Endodermal cell (in vitro differentiated cells): ENCODE measurements at places on chromosomes 13 and 19.

DNA sequence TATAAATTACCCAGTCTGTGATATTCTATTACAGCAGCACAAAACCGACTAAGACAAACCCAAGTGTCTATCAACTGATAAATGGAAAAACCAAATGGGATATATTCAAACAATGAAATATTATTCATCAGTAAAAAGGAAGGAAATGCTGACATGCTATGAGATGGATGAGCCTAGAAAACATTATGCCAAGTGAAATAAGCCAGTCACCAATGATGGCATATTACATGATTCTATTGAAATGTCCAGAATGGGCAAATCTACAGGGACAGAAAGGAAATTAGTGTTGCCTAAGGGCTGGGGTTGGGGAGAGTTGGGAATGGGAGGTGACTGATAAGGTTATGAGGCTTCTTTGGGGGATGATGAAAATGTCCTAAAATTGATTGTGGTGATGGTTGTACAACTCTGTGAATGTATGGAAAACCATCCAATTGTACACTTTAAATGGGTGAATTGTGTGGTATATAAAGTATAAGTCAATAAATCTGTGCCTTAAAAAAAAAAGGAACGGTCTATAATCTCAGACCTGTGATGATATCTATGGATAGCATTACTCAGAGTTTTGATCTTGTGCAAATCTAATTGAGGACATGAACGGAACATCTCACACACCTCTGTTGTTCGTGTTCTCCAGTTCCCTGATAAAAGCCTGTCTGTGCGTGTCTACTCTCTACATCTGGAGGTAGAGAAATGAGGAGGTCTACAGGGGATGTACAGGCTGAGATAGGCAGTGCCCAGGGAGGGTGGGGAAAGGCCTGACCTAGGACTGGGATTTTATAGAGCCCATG is 49.0 kb downstream of the TNFRSF19 start:
- DNase-seq, result no peak

- DNase-seq, result no peak
These were observed 25.7 kb upstream of the SERP2 start for GRCh38 chr13:44347949-44348348.

GRCh38 chr13:110354123-110354627 is 47.1 kb downstream of the COL4A2 start:
- no peak for DNase-seq

- DNase-seq, result no peak
These were observed 25.9 kb downstream of the RCN3 start for GRCh38 chr19:49553451-49554271.

GRCh38 chr13:58239774-58240268 is 608.3 kb downstream of the PCDH17 start:
- DNase-seq, result no peak

GRCh38 chr13:45195421-45195820 is 5.4 kb downstream of the KCTD4 start:
- no peak for DNase-seq

DNA sequence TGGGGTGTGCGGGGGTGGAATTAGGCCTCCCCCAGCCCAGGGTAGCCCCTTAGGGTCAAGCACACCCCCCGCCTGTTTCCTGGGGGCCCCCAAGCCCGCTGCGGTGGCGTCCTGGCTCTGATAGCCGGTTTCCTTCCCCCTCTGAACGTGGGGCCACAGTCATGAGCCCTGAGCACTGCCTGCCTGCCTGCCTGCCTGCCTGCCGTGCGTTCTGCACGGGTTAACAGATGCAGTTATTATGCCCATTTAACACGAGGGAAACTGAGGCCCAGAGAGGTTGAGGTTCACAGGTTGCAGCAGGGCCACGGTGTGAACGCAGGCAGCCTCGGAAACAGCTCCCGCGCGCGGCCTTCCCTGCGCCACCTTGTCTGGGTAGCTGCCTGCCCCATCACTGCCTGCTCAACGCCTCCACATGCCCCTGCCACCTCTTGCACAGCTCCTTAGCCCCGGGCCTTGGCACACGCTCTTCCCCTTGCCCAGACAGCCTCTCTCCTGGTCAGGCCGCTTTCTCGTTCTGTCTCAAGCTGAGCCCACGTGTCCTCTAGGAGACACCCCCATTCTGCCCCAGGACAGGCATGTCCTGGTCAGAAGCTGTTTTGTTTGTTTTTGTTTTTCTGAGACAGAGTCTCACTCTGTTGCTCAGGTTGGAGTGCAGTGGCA is 1.2 kb upstream of the GAMT start:
- no peak for DNase-seq

GRCh38 chr19:1189419-1189818 is 15.4 kb upstream of the SBNO2 start:
- peak; percentile 79 for DNase-seq

DNA sequence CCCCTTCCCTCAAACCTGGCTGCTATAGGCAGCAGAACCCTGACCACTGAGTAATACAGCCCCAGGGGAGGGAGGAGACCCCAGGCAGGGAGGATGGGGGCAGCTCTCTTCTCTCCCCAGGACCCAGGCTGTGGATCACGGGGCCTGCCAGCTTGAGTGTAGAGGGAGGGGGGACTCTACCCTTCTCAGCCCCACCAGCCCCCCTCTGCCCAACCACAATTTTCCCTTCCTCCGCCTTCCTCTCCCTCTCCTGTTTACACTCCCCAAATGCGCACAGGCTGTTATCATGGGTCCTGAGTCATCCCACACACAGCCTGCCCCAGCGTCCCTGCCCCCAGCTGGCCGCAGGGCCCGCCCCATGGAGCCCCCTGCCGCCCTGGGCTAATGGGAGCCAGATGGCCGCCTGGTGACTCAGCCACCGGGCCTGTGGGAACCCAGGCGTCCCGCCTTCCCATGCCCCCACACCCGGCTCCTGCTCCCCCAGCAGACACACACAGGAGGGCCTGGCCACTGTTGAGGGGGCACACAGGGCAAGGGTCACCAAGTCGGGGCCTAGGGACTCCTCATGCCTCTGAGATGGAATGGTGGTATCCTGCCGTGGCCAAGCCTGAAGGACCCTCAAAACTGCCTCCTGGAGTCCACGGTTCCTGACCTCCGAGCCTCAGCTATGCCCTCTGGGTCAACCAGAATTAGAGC is 13.6 kb downstream of the CCDC97 start:
- DNase-seq, result peak; percentile 93

DNA sequence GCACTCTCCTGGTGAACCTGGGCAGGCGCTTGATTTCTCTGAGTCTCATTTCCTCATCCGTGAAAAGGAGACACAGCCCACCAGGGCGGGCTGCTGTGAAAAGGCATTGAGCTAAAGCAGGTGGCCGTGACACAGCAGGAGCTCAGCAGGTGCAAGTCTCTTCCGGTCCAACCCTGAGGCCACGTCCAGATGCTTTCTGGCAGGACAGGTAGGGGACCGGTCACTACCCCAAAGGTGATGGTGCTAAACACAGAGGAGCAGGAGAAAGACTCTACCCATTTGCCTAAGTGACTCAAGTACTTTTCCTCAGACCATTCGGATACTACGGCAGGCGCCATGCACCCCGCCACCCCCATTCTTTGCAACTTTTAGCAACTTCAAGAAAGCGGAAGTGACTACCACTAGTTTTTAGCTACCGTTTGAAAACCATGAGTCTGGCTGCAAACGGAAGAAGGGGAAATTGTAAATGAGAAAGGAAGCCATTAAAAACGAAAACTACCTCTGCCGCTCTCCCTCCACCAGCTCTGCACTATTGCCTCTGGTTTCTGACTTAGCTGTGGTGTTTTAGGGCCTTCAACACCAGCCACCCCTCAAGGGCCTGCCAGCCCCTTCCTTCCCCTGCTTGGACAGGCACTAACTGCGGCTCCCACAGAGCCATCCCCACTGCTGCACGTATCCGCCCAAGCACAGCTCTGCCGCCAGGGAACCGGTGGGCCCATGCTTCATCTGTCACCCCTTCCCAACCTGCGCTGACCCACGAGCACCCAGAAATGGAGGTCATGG is 4.8 kb downstream of the PPP6R1 start:
- no peak for DNase-seq
